Glutamatergic neuron (in vitro differentiated cells): ENCODE measurements at places on chromosomes 4 and X. TPM values are rescaled to one million over a fixed set of nuclear protein-coding genes. Genes with fewer than 3 reads are reported as not detected.

The CXCL8 gene
- total RNA-seq = not detected

The IL15 gene
- total RNA-seq = not detected

The MFAP3L gene
- total RNA-seq = 8.4 TPM

The CT45A1 gene
- total RNA-seq = not detected

The HTR2C gene
- not detected for total RNA-seq

The HSFX2 gene
- total RNA-seq = 1.0 TPM

The NSG1 gene
- 208 TPM for total RNA-seq

DNA sequence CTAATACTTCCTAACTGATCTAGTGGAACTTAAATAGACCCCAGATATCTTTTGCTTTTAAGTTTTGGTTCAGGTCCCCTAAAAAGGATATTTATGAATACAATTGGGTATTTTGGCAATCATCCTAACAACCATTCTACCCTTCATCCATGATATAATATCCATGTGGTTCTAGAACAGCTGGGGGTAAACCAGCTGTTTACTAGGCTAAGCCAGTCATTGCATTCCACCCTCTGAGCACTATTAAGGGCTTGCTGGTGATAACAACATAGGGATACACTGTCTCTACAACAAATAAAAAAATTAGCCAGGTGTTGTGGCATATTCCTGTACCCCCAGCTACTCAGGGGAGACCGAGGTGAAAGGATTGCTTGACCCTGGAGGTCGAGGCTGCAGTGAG, 54.8 kb upstream of the MAPK10 start:
- no peak overlapping the region for H3K27ac ChIP-seq
- no peak overlapping the region for H3K4me3 ChIP-seq

GRCh38 chrX:24956828-24957227, 58.9 kb downstream of the ARX start:
- no peaks in the 10 kb centered on the region for H3K27me3 ChIP-seq
- H3K4me3 ChIP-seq = no peak overlapping the region

- no peaks in the 10 kb centered on the region for H3K27me3 ChIP-seq
- H3K4me3 ChIP-seq = no peak overlapping the region
- no peaks in the 10 kb centered on the region for H3K36me3 ChIP-seq
- no peak overlapping the region for H3K27ac ChIP-seq
- DNase-seq = no peak
- H3K4me1 ChIP-seq = no peaks in the 10 kb centered on the region
These were observed 14.2 kb downstream of the F8A1 start for GRCh38 chrX:154900323-154900722.

- peak overlapping the region; percentile 99 for H3K27ac ChIP-seq
- H3K4me3 ChIP-seq = peak overlapping the region; percentile 98
- peaks cover 10% of the 10 kb centered on the region for H3K27me3 ChIP-seq
- H3K36me3 ChIP-seq = no peaks in the 10 kb centered on the region
These were observed 12.4 kb upstream of the ZCCHC13 start for GRCh38 chrX:74291577-74291963.

DNA sequence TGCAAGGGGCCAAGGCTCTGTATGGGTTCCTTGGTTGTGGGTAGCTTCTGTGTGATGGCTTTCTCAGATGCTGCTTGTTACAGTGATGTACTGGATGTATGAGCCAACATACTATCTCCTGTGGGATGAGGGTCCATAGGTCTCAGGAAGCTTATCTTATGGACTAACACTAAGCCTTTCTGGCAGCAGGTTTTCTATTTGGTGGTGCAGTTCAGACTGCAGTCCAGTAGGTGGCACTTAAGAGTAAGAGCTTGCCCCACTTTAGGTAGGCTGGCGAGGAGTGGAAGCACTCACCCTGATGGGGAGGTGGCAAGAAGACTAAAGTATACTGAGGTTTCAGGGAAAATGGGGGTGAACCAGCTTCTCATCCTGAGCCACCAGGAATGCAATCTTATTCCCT, 306.7 kb upstream of the MAOA start:
- H3K36me3 ChIP-seq = no peaks in the 10 kb centered on the region
- H3K27me3 ChIP-seq = no peaks in the 10 kb centered on the region
- H3K27ac ChIP-seq = peak overlapping the region; percentile 49
- H3K4me3 ChIP-seq = no peak overlapping the region
- H3K4me1 ChIP-seq = peaks cover 2% of the 10 kb centered on the region

DNA sequence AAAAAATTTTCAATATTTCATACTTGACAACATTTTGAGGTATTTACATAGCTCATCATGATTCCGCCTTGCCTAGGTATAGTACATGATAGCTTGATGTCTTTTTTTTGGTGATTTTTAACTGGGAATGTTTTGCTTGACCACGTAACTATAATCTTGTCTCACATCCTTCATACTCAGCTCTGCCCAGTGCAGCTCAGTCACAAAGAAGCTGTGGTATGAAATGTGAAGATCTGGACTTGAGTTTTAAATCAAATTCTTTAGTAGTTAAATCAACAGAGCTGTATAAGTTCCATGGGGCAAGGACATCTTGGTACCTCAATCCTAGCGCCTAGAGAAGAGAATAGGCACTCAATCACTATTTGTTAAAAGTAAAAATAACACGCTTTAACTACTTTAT, 276.3 kb upstream of the DKK2 start:
- H3K4me1 ChIP-seq = no peaks in the 10 kb centered on the region
- H3K27ac ChIP-seq = no peak overlapping the region
- no peak for DNase-seq
- no peaks in the 10 kb centered on the region for H3K36me3 ChIP-seq
- no peak overlapping the region for H3K4me3 ChIP-seq
- H3K27me3 ChIP-seq = no peaks in the 10 kb centered on the region

- peaks cover 18% of the 10 kb centered on the region for H3K36me3 ChIP-seq
- no peaks in the 10 kb centered on the region for H3K4me1 ChIP-seq
- DNase-seq = no peak
- H3K27me3 ChIP-seq = peaks cover 1% of the 10 kb centered on the region
These were observed 276.3 kb upstream of the GALNT7 start for GRCh38 chr4:172892300-172892699.

- H3K27ac ChIP-seq = no peak overlapping the region
- H3K4me3 ChIP-seq = no peak overlapping the region
- no peaks in the 10 kb centered on the region for H3K36me3 ChIP-seq
- H3K4me1 ChIP-seq = no peaks in the 10 kb centered on the region
- DNase-seq = no peak
These were observed 49.9 kb downstream of the FRMD7 start for GRCh38 chrX:132077912-132078311.
